Breast epithelium (tissue), 4 donors: ENCODE measurements at places on chromosomes 2 and 18. TPM values are rescaled to one million over a fixed set of nuclear protein-coding genes. Genes with fewer than 3 reads are reported as not detected.

The CFAP210 gene
- not detected for total RNA-seq

The FABP1 gene
- total RNA-seq = not detected

DNA sequence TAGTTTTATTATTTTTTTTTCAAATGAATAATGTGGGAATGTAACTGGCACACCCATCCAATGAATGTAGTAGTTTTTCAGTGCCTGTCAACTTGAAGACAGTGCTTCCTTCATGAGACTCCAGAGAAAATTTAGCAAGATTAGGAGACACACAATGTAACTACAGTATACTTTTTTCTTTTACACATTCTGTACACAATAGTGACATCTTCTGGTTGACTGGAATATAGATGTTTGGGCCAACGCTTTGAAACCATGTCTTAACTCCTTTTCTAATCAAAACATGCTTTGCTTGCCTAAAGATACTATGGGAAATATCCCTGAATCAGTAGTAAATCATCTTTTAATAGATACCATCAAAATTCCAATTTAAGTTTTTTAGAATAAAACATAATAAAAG is 229.5 kb upstream of the ZC3H15 start:
- DNase-seq = no peak
- no peak overlapping the region for H3K4me3 ChIP-seq
- H3K36me3 ChIP-seq = no peaks in the 10 kb centered on the region
- H3K4me1 ChIP-seq = no peaks in the 10 kb centered on the region

- no peak overlapping the region for H3K4me3 ChIP-seq
- H3K36me3 ChIP-seq = no peaks in the 10 kb centered on the region
- no peak overlapping the region for H3K27ac ChIP-seq
- no peak for DNase-seq
- no peaks in the 10 kb centered on the region for H3K27me3 ChIP-seq
Observed at GRCh38 chr18:36096955-36097354, 29.6 kb upstream of the RPRD1A start.

GRCh38 chr18:22110461-22110924 is 58.9 kb upstream of the GATA6 start:
- no peaks in the 10 kb centered on the region for H3K27me3 ChIP-seq
- no peak overlapping the region for H3K27ac ChIP-seq
- no peak overlapping the region for H3K4me3 ChIP-seq
- H3K36me3 ChIP-seq = no peaks in the 10 kb centered on the region
- no peak for DNase-seq

DNA sequence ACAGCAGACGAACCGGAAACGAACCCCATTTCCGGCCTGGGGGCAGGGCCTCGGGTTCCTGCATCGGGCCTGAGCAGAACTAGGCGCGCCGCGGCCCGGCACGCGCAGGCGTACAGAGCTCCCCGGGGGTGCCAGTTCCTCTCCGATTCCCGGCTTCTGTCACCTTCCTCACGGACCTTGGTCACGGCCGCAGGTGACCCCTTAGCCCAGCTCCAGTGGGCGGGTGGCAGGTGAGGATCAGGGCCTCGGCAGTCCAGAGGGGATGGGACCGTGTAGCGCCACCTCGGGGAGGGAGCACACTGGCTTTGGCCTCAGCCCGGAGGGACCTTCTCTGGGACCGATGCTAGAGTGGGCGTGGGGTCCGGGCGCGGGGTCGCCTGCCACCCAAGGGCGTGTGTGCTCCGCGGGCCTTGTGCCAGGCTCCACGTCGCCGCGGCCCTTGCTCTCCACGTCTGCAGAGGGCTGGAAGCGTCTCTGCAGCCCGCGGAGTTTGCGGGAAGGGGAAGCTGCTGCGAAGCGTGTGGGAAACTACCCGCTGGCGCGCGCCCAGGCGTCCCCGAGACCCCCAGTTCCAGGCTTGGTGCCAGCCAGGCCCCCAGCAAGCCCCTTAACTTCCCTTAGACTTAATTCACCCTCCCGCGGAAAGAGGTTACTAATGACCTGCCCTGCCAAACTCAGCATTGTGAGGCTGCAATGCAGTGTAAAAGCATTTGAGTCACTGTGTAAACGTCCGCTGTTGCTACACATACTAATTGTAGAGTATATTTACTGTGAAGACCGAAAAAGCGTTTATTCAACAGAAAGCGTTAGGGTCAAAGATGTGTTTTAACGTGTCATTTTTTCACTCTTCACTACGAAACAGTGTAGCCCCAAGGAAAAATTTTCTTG is at the start of gene TRAPPC12:
TSS of gene TRAPPC12 (plus strand) at position 48 of the 888 bp plus-strand sequence. CDS start 7,930 bp downstream, outside the sequence.
- H3K36me3 ChIP-seq = no peaks in the 10 kb centered on the region
- H3K4me3 ChIP-seq = peak within 1 kb of the TSS; percentile 87
- peak within 1 kb of the TSS; percentile 88 for H3K27ac ChIP-seq
- H3K4me1 ChIP-seq = peaks cover 14% of the 10 kb centered on the region

- no peak overlapping the region for H3K27ac ChIP-seq
- no peak overlapping the region for H3K4me3 ChIP-seq
- H3K27me3 ChIP-seq = no peaks in the 10 kb centered on the region
- H3K36me3 ChIP-seq = no peaks in the 10 kb centered on the region
Observed at GRCh38 chr2:8658064-8658862, 23.6 kb upstream of the ID2 start.

DNA sequence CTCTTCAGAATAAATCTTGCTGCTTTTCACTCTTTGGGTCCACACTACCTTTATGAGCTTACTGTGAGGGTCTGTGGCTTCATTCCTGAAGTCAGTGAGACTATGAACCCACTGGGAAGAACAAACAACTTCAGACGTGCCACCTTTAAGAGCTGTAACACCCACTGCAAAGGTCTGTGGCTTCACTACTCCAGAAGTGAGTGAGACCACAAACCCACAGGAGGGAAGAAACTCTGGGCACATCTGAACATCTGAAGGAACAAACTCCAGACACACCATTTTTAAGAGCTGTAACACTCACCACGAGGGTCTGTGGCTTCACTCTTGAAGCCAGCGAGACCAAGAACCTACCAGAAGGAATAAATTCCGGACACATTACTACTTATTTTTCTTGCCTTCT is 964.1 kb upstream of the NXPH2 start:
- H3K4me1 ChIP-seq = no peaks in the 10 kb centered on the region
- H3K4me3 ChIP-seq = no peak overlapping the region
- no peak for DNase-seq
- no peaks in the 10 kb centered on the region for H3K36me3 ChIP-seq
- no peaks in the 10 kb centered on the region for H3K27me3 ChIP-seq
- H3K27ac ChIP-seq = no peak overlapping the region

DNA sequence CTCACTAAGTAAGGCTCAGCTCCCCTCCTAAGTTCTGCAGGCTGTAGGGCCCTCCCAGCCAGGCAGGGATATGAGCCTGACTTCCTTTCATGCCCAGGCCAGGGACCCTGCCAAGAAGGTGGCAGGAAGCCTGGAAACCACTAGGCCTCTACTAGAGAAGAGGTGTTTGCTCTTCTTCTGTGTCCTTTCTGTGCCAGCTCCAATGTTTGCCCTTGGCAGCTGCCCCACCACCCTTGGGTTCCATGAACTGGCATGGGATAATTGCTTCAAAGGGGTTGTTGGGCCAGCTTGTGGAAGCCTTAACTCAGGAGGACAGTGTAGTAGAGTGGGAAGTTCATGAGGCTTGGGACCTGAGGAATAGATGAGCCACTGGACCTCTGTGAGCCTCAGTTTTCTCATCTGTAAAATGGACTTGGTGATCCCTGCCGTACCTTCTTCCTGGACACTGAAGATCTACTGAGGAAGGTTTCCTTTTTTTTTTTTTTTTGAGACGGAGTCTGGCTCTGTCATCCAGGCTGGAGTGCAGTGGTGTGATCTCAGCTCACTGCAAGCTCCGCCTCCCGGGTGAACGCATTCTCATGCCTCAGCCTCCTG is 3.9 kb downstream of the SLC35F6 start:
- no peaks in the 10 kb centered on the region for H3K36me3 ChIP-seq
- H3K4me1 ChIP-seq = peaks cover 39% of the 10 kb centered on the region
- H3K27me3 ChIP-seq = no peaks in the 10 kb centered on the region
- peak overlapping the region; percentile 79 for H3K27ac ChIP-seq
- H3K4me3 ChIP-seq = no peak overlapping the region
- no peak for DNase-seq

DNA sequence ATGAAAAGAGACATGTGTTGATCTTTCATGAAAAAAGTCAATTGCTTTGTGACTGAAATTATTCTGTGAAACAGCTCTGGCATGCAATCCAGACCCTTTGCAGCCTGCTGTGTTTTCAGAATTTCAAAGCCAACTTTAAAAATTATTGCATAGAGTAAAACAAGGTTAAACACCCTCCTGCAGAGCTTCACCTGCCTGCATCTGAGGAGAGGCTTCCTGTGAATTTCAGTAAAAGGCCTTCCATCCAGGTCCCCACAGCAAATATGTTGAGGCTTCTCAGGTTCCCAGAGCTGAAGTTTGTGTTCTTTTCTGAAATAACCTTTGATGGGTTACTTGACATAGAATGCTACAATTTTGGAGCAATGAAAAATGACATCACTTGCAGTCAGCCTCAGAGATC is 4.1 kb downstream of the XIRP2 start:
- no peak overlapping the region for H3K4me3 ChIP-seq
- no peaks in the 10 kb centered on the region for H3K4me1 ChIP-seq
- no peaks in the 10 kb centered on the region for H3K36me3 ChIP-seq
- no peaks in the 10 kb centered on the region for H3K27me3 ChIP-seq
- no peak for DNase-seq

DNA sequence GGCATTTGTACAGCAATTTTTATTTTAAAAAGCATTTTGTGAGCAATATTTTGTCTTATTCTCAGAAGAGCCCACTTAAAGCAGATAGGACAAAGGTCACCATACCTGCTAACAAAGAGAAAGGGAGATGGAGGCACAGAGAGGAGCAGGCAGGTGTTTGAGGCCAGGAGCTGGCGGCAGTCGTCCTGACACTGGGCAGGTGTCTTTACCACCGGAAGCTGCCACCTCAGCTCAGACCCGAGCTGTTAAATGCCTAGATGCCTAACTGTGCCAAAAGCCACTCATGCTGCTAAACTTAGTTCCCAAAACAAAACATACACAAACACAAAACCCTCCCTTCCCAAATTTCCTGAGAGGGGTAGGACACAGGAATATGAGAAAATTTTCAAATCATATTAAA is 120.9 kb downstream of the CNTNAP5 start:
- H3K27me3 ChIP-seq = no peaks in the 10 kb centered on the region
- no peaks in the 10 kb centered on the region for H3K4me1 ChIP-seq
- H3K27ac ChIP-seq = no peak overlapping the region
- H3K4me3 ChIP-seq = no peak overlapping the region
- DNase-seq = no peak

DNA sequence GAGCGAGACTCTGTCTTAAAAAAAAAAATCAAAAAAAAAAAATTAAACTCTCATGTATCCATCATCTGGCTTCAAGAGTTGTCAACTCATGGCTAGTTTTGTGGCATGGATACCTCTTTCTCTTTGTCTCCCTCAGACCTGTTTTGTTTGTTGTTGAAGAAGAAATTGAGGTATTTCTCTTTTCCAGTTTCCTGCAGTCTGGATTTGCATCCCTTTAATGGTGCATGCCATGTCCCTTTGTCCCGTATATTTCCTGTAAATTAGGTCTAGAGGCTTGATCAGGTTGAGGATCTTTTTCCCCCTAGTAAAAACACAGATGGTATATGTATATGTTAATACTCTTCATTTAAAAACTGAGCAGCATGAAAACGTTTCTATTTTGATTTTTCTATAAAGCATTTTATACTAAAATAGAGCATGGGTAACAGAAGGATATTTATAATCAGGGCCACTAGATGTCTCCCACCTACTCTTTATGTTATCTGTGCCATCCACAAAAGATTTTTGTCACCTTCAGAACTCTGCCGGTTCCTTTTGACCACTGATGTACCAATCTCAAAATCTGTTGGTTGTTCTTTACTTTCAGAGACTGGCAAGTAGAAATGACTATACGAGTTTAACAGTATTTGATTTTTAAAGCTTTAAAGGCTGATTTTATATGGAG is 80.1 kb downstream of the GALNT1 start:
- no peak overlapping the region for H3K27ac ChIP-seq
- no peak for DNase-seq
- no peaks in the 10 kb centered on the region for H3K27me3 ChIP-seq

DNA sequence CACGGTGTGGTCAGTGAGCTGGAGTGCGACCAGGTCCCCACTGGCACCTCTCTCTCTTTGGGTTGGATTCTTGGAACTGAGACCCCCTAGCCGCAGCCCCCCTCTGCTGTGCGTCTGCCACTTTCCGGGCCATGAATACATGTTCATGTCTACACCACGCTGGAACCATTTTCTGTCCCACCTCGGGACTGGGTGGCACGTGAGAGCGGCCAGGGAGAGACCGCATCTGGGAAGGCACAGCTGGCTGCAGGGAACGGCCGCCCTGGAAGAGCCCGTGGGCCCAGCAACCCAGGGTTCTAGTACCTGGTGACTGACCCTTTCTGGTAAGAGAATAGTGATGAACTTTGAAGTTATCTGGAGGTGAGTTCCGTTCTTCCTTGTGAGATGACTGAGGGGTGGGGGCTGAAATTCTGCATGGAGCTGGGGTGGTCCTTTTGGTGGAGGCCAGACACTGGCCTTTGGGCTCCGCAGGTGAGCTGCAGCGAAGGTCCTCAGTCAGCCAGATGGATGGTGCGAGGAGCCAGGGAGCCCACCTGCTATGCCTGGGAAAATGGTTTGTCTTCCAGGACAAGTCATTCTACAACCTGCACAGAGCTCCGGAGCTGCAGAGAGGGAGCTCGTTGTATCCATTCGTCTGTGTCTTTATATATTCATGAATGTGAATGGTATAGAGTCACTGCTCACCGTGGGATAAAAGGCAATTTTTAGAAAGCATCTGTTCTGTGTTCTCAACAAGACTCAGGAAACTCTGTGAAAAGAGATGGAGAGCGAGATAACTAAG is 223.5 kb downstream of the NDUFA10 start:
- no peaks in the 10 kb centered on the region for H3K36me3 ChIP-seq
- H3K27ac ChIP-seq = no peak overlapping the region
- no peak for DNase-seq

- H3K27me3 ChIP-seq = no peaks in the 10 kb centered on the region
- peaks cover 10% of the 10 kb centered on the region for H3K4me1 ChIP-seq
Observed at GRCh38 chr2:237315170-237315828, 98.7 kb downstream of the COL6A3 start.

DNA sequence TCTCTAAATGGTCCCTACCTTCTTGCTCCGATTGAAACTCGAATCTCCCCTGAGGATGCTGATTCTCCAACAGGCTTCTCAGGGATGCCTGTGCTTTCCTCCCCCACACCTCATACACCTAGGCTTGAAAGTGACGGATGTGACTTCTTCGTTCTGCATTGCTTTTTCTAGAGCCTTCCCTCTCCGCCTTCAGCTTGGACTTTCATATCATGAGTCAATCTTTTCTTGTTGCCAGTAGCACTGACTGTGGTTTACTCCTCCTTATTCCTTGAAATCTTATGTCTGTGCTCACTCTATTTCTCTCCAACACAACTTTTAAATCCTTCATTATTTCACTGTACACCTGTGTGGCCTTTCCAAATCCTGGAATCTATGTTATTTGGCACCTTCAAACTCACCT is 451.4 kb downstream of the TMX3 start:
- H3K4me3 ChIP-seq = no peak overlapping the region
- no peaks in the 10 kb centered on the region for H3K4me1 ChIP-seq
- H3K36me3 ChIP-seq = no peaks in the 10 kb centered on the region
- no peaks in the 10 kb centered on the region for H3K27me3 ChIP-seq
- DNase-seq = no peak
- H3K27ac ChIP-seq = no peak overlapping the region

- H3K4me3 ChIP-seq = peak overlapping the region; percentile 53
- no peak for DNase-seq
- peaks cover 35% of the 10 kb centered on the region for H3K27me3 ChIP-seq
- no peak overlapping the region for H3K27ac ChIP-seq
- no peaks in the 10 kb centered on the region for H3K36me3 ChIP-seq
- no peaks in the 10 kb centered on the region for H3K4me1 ChIP-seq
Observed at GRCh38 chr2:232928551-232929302, 58.7 kb downstream of the SNORC start.
